ENCODE measurements at places on chromosomes 5 and 9. TPM values are rescaled to one million over a fixed set of nuclear protein-coding genes. Genes with fewer than 3 reads are reported as not detected.

PRUNE2 gene
- total RNA-seq, result 0.72 TPM

SPINK4 gene
- not detected for total RNA-seq

SPATA31D3 gene
- not detected for total RNA-seq

NUDT2 gene
- 35.3 TPM for total RNA-seq

GRCh38 chr5:109290231-109290630, 119.5 kb downstream of the PJA2 start:
- no peaks in the 10 kb centered on the region for H3K4me1 ChIP-seq
- no peak for DNase-seq
- no peak overlapping the region for H3K27ac ChIP-seq
- peaks cover 28% of the 10 kb centered on the region for H3K36me3 ChIP-seq

DNA sequence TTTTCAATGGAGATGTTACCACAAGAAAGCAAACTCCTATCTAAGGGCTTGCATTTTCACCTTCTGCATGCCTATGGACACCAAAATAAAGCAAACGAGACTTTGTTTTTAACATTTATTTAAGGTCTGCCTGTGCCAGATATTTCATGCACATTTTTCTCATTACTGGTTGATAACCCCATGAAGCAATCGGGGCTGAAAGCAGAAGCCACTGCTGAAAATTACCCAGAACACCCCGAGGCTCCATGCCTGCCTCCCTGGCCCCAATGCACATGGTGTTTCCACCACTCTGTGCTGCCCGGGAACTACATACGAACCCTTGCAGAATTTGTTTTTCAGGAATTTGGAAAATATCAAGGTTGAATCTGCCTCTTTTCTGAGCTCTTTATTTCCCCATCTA, 240.1 kb downstream of the NR2F1-AS1 start:
- H3K27me3 ChIP-seq, result no peaks in the 10 kb centered on the region
- H3K4me1 ChIP-seq, result no peaks in the 10 kb centered on the region
- no peak overlapping the region for H3K4me3 ChIP-seq
- no peak for DNase-seq

- DNase-seq, result no peak
- no peak overlapping the region for H3K4me3 ChIP-seq
- H3K27ac ChIP-seq, result no peak overlapping the region
- no peaks in the 10 kb centered on the region for H3K36me3 ChIP-seq
Observed at GRCh38 chr5:60399507-60399906, 300.5 kb downstream of the DEPDC1B start.

GRCh38 chr5:180345781-180346180, 7.4 kb downstream of the GFPT2 start:
- no peak overlapping the region for H3K27ac ChIP-seq
- H3K36me3 ChIP-seq, result no peaks in the 10 kb centered on the region
- no peak overlapping the region for H3K4me3 ChIP-seq
- no peaks in the 10 kb centered on the region for H3K4me1 ChIP-seq
- DNase-seq, result no peak

GRCh38 chr9:89786655-89787054, 181.8 kb downstream of the GADD45G start:
- peaks cover 5% of the 10 kb centered on the region for H3K27me3 ChIP-seq
- DNase-seq, result no peak
- no peaks in the 10 kb centered on the region for H3K36me3 ChIP-seq
- peaks cover 7% of the 10 kb centered on the region for H3K4me1 ChIP-seq
- H3K27ac ChIP-seq, result no peak overlapping the region

- no peaks in the 10 kb centered on the region for H3K4me1 ChIP-seq
- H3K4me3 ChIP-seq, result no peak overlapping the region
- H3K27me3 ChIP-seq, result no peaks in the 10 kb centered on the region
- no peak for DNase-seq
- no peak overlapping the region for H3K27ac ChIP-seq
- H3K36me3 ChIP-seq, result no peaks in the 10 kb centered on the region
Observed at GRCh38 chr5:84028093-84028492, 307.4 kb upstream of the HAPLN1 start.

GRCh38 chr5:163995206-163995605, 489.8 kb downstream of the MAT2B start:
- H3K36me3 ChIP-seq, result no peaks in the 10 kb centered on the region
- H3K4me3 ChIP-seq, result no peak overlapping the region
- no peaks in the 10 kb centered on the region for H3K27me3 ChIP-seq
- H3K4me1 ChIP-seq, result no peaks in the 10 kb centered on the region

- peaks cover 13% of the 10 kb centered on the region for H3K27me3 ChIP-seq
- H3K27ac ChIP-seq, result no peak overlapping the region
- no peaks in the 10 kb centered on the region for H3K36me3 ChIP-seq
- no peak overlapping the region for H3K4me3 ChIP-seq
- DNase-seq, result no peak
Observed at GRCh38 chr5:88748666-88749065, 134.3 kb downstream of the MEF2C start.

- peaks cover 3% of the 10 kb centered on the region for H3K27me3 ChIP-seq
- H3K4me1 ChIP-seq, result no peaks in the 10 kb centered on the region
- DNase-seq, result no peak
Observed at GRCh38 chr5:151281001-151281639, 22.4 kb downstream of the SLC36A3 start.

GRCh38 chr5:142152384-142152732, 43.8 kb downstream of the NDFIP1 start:
- no peak overlapping the region for H3K27ac ChIP-seq
- H3K4me1 ChIP-seq, result peaks cover 19% of the 10 kb centered on the region
- no peak for DNase-seq
- H3K4me3 ChIP-seq, result no peak overlapping the region
- peaks cover 30% of the 10 kb centered on the region for H3K36me3 ChIP-seq
